AG04450 (cell line): ENCODE measurements at places on chromosomes 12 and 14. TPM values are rescaled to one million over a fixed set of nuclear protein-coding genes. Genes with fewer than 3 reads are reported as not detected.

GRCh38 chr12:131399000-131399399, 311.9 kb upstream of the SFSWAP start:
- no peak for DNase-seq

DNA sequence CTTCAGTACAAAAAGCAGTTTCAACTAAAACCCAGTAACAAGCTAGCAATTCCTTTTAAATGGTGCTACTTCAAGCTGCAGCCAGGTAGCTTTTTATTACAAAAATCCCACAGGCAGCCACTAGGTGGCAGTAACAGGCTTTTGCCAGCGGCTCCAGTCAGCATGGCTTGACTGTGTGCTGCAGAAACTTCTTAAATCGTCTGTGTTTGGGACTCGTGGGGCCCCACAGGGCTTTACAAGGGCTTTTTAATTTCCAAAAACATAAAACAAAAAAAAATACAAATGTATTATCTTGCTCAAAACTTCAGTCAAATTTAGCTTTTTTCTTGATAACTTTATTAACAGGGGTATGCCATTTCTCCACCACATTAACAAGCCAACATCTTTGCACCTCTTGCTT, 3.6 kb upstream of the CLEC4E start:
- peak; percentile 26 for DNase-seq

DNA sequence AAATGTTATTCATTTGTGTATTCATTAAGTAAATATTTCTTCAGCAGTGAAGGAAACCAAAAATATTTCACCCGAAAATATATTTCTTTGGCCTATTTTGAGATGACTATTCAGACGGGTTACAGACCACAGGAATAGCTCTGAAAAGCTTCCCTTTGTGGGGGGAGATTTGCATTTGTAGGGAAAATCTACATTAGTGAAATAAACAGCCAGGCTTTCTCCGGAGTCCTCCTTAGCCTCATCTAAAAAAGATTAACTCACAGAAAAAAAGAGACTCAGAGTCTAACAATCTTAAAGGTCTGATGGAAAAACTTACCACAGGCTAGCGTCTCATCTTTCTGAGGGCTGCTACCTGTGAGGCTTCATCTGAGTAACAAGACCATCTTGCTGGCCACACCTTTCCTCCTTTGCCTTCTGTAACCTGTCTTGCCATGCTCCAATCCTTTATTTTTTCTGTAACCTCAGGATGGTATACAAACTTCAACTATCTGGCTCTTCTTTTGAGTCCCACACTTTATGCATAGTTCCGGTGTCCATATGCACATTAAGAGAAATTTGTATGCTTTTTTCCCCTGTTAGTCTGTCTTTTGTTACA, 100.7 kb downstream of the CNTN1 start:
- no peak for DNase-seq

GRCh38 chr12:90058704-90059103, 350.1 kb upstream of the ATP2B1 start:
- peak; percentile 75 for DNase-seq

The BDKRB2 gene
- 182 and 212 TPM in 2 replicates for polyA plus RNA-seq

The TBC1D30 gene
- polyA plus RNA-seq, result 0.40 and 0.57 TPM in 2 replicates

DNA sequence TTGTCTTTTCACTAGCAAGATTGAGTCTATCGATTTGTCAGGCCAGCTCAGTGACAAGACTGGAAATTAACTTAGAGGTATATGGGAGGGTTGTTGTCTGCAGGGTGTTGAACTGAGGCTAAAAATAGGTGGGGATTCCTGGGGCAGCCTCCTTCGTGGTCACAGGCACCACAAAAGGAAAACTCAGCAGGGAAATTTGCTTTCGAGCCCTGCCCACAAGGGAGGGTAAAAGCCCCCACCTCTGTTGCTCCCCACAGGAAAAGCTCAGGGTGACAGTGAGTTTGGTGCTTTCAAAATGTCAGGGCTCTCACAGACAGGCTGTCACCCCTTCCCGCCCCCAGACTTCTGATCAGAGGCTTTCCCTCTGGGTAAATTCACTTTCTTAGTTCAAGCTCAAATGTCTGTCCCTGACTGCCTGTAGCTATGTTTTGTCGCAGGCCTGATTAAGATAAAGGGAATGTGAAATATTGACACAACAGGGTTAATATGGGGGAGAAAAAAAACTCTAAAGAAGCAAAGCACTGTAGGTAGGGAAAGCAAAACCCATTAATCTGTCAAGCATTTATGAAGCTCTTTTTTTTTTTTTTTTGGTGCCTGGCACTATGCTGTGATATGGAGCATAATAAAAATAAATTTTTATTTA, 11.7 kb upstream of the NFKBIA start:
- DNase-seq, result no peak

The C14orf39 gene
- polyA plus RNA-seq, result 0.16 and 0.22 TPM in 2 replicates

The AHNAK2 gene
- 10.0 and 10.5 TPM in 2 replicates for polyA plus RNA-seq

GRCh38 chr14:106380740-106381139, 854.4 kb downstream of the TMEM121 start:
- no peak for DNase-seq

DNA sequence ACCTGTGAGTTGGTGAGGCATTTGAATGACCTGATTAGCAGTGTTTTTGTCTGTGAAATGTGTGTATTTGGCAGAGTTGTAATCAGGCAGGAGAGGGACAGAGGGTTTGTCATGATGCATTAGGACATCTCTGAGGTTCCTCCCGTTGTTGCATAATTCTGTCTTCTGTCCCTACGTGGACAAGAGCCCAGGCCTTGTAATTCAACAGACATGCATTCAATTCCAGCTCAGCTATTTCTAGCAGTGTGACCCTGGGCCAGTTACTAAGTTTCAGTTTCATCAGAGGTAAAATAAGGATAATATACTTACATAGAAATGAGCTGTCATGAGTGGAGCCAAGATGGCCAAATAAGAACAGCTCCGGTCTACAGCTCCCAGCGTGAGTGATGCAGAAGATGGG, 208.6 kb downstream of the SLC38A4 start:
- no peak for DNase-seq

The RARG gene
- 20.1 and 25.6 TPM in 2 replicates for polyA plus RNA-seq

The C12orf50 gene
- polyA plus RNA-seq, result not detected in 2 replicates

DNA sequence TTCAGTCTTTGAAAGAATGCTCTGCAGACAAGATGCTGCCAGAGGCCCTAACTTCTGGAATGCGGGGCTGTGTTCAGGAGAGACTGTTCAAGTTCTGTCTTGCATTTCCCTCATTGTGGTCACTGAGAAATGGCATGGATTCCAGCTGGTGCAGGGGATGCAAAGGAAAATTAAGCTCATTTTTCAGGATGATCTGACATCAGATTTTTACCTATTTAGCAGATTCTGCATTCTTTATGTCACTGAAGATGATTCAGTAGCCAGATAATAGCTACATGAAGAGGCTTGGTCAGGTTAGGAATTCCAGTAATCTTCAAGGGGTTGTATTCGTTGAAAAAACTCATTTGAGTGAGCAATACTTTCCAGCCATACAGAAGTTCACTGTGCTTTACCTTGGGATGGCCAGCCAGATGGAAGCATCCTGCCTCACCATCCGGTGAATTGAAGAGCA, 16.1 kb upstream of the MFAP5 start:
- DNase-seq, result no peak

- no peak for DNase-seq
Measured at GRCh38 chr14:100082723-100083122, 17.5 kb downstream of the EVL start.

- DNase-seq, result no peak
Measured at GRCh38 chr12:4003576-4003975, 130.4 kb upstream of the PARP11 start.

GRCh38 chr12:10052193-10052913, 21.9 kb downstream of the CLEC9A start:
- DNase-seq, result no peak

The GLIPR1L2 gene
- polyA plus RNA-seq, result 0.21 and 0.27 TPM in 2 replicates

The ATF1 gene
- 60.5 and 63.1 TPM in 2 replicates for polyA plus RNA-seq

- peak; percentile 51 for DNase-seq
Measured at GRCh38 chr12:113322343-113322742, 12.6 kb downstream of the SLC8B1 start.

DNA sequence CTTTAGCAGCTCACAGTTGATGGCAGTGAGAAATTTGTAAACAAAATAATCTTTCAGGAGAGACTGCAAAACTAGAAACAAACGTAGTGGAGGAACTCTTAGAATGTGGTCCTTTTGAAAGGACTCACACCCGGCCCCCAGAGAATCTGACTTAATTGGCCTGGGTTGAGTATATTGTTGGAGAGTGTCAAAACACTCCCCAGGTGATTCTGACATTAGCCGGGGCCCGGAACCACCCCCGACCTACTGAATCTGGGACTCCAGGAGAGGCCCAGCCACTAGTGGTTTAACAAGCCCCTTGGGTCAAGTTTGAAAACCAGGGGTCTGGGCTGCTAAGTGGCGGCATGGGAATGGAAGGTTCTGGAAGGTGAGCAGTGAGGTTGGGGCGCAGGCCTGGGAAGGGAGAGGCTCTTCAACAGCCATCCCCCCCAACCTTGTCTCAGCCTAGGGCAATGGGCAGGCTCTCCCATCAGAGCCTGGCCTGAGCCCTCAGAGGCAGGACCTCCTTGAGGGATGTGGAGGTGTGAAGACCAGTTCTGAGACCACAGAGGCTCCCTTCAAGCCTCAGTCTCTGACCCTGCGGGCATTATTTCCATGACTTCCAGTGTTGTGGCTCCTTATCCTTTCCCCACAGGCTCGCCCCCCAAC, 1.1 kb upstream of the ELK3 start:
- DNase-seq, result no peak
